ENCODE measurements at places on chromosomes 12 and 14. TPM values are rescaled to one million over a fixed set of nuclear protein-coding genes. Genes with fewer than 3 reads are reported as not detected.

DNA sequence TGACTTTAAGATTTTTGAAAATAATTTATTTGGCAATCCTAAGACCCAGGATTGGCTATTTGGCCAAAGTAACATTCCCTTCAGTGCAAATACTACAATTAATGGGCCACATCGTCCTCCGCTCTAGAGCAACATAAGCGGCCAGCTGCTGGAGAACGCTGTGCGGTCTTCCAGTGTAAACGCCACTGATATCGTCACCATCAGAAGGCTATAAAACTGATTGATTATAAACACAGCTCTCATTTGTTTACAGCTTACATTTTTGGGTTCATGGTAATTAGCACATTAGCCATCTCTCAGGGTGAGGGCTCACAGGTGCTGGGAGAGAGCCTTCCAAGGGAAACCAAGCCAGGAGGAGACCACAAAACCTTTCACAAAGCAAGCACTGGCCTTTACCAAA is 130.1 kb upstream of the BMP4 start:
- DNase-seq: no peak
- H3K27me3 ChIP-seq: no peaks in the 10 kb centered on the region
- no peak overlapping the region for H3K27ac ChIP-seq
- H3K4me1 ChIP-seq: no peaks in the 10 kb centered on the region

DNA sequence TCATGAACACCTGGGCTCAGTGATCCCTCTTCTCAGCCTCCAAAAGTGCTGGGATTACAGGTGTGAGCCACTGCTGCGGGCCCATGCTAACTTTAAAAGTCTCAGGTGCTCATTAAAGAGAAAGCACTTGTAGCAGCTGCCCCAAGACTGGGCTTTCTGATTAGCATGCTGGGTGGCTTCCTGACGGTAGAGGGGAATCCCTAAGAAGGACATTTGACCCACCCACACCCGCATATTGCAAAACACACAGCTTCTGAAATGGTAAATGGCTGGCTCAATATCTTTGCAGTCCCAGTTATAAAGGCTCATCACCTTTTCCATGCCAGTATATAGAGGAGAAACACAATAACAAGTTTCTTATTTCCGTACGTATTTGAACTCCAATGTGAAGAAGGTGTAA is 19.3 kb upstream of the BICD1 start:
- H3K4me1 ChIP-seq: no peaks in the 10 kb centered on the region
- H3K36me3 ChIP-seq: no peaks in the 10 kb centered on the region
- H3K4me3 ChIP-seq: no peak overlapping the region
- no peaks in the 10 kb centered on the region for H3K27me3 ChIP-seq

The PPFIBP1 gene
- 29.2 TPM for total RNA-seq

The RERG gene
- total RNA-seq: not detected
